Head of caudate nucleus (tissue), 42 donors: ENCODE measurements at places on chromosomes 6 and 20.

DNA sequence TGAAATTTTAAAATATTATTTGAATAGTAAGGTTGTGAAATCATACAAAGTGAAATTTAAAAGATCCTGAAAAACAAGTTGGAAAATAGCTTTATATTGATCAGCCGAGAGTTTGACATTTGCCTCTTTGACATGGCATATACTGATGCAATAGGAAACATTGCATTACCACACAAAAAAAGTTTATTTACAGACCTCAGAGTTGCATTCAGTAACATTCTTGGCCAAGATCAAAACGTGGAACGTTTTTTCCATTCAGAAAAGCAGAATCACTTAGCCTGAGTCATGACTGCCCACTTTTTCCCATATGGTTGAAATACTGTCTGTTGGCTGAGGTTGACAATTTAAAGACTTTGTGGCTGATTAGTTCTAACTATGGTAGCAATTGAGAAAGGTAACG, 55.1 kb upstream of the BACH2 start:
- no peak for DNase-seq

GRCh38 chr6:131136021-131136786, 937 bp downstream of the AKAP7 start:
- DNase-seq = no peak

DNA sequence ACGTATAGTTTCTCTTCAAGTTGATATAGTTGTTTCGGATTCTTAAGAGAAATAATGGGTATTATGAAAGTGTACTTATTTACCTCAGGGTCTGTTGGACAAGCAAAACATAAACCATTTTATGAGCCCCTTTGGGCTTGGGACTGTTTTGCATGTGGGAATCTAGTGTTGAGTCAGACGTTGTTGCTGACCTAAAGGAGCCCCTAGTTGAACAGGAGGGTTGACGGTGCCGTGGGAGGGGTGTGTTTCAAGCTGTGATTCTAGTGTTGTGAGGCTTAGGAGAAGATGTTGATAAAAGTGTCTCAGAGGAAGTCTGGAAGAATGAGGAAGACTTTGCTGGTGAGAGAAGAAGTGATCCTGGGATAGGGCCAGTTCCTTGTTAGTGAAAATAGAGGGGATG, 140.0 kb downstream of the ARID1B start:
- DNase-seq = no peak

DNA sequence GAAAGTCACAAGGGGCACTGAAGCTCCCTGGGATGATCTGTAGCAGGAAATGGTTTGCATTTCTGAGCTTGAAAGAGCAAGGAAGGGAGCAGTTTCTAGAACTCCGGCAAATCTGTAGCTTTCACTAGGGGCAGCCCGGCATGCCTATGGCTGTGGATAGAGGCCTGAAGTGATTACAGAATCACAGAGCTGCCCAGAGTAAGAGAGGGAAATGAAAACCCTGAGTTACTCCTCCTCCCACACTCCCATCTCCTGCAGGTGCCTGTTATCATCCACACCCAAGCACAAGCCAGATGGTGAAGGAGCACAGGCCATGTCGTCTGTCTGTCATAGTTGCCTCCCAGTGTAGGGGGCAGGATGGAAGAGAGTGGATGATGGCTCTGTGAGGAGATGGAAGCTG, 37.1 kb downstream of the HLA-F start:
- no peak for DNase-seq

DNA sequence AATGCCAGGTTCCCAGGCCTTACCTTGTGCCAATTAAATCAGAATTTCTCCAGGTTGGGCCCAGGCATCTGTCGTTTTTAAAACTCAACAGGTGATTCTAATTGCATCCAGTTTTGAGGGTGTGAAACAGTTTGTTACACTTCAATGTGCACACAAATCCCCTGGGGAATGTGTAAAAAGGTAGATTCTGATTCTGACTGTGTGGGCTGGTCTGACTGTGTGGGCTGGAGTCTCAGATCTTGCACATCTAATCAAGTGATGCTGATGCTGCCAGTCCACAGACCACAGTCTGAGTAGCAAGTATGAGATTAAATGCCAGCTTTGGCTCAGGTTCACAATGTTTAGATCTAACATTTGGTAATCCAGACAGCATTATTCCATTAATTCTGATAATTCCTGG, 12.5 kb upstream of the ETV7 start:
- DNase-seq = no peak

- no peak for DNase-seq
Observed at GRCh38 chr6:157514659-157515496, 133.9 kb downstream of the ZDHHC14 start.

- peak; percentile 57 for DNase-seq
Observed at GRCh38 chr20:46057856-46058598, 29.0 kb downstream of the SLC12A5 start.

- peak; percentile 64 for DNase-seq
Observed at GRCh38 chr20:3749689-3750531, 17.4 kb downstream of the HSPA12B start.

GRCh38 chr6:90643381-90643780, 56.5 kb upstream of the MAP3K7 start:
- DNase-seq = no peak

GRCh38 chr20:38286586-38287531, 17.1 kb upstream of the BPI start:
- DNase-seq = peak; percentile 83

GRCh38 chr6:43709654-43710303, 22.2 kb upstream of the MRPS18A start:
- no peak for DNase-seq

DNA sequence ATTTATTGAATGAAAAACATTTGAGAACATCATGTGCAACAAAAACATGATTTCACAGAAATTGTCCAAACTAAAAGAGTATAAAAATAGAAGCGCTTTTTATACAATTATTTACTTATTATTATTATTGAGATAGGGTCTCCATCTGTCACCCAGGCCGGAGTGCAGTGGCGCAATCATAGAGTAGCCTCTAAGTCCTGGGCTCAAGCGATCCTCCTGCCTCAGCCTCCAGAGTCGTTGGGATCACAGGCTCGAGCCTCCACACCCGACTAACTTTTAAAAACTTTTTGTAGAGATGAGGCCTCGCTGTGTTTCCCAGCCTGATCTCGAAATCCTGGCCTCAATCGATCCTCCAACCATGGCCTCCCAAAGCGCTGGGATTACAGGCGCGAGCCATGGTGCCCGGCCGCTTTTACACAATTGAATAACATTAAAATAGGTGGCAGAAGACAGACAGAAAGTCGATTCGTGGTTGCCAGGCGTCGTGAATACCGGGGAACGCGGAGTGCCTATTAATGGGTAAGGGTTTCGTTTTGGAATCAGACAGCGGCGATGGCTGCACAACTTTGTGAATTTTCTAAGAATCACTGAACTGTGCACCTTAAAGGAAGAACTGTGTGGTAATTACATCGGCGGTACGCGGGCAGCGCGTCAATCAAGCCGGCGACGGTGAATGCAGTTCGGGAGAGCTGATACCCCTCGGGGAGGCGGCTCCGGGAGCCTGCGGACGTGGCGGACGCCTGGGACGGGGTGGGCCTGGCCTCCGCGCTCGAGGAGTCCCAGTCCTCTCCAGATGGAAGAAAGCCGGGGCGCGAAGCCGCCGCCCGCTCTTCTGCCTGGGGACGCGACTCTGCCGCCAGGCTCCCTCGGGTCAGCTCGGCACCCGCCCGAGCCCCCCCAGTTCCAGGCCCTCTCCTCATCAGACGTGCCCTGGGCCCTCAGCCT, 807 bp downstream of the TBC1D20 start:
- DNase-seq = peak; percentile 43

DNA sequence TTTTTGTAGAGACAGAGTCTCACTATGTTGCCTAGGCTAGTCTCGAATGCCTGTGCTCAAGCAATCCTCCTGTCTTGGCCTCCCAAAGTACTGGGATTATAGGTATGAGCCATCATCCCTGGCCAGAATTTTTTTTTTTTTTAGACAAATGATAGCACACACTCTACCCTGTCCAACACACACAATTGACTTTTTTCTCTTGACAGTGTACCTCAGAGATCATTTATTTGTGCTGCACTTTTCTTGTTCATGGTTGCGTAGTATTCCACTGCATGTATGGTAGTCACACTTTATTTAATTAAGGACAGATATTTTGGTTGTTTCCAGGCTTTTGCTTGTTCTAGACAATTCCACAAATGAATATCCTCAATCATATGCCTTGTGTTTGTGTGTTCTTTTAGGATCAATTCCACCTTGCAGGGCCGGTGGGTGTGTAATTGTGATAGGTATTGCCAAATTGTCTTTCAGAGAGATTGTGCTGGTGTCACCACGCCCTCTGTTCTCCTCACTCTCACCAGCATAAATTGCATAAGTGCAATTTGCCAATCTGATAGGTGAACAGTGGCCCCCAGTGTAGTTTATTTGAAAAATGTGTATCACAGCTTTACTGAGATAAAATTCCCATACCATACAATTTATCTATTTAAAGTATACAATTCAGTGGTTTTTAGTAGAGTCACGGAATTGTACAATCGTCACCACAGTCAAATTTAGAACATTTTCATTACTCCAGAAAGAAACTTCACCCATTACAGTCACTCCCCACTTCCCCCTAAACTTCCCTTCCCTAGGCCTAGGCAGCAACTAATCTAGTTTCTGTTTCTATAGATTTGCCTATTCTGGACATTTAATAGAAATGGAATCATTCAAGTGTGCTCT, 20.1 kb downstream of the SRC start:
- no peak for DNase-seq

DNA sequence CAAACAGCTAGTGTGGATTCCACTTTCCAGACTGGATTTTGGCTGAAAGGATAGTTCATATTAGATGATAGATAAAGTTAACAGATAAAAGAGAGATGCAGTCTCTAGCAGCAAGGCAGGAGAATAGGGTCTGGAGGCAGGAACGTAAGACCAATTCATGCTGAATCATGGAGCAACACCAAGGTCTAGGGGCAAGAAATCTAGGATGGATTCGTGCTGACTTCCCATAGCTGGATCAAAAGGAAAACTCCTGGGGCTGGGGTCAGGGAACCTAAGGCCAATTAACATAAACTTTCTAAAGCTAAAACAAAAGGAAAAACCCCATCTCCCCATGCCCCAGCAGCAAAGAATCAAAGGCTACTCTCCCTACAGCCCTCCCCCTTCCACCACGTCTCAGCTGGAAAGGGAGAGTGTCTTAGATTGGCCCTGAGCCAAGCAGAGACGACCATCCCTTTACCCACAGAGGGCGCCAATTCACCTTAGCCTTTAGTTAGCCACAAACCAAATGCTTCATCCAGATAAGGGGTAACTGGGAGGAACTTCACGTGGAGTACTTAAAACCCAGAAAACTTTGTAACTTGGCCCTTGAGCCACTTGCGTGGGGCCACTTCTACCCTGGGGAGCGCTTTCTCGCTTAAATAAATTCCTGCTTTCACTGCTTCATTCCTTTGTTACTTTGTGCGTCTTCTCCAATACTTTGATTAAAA, 7.6 kb downstream of the TREM1 start:
- DNase-seq = peak; percentile 31

DNA sequence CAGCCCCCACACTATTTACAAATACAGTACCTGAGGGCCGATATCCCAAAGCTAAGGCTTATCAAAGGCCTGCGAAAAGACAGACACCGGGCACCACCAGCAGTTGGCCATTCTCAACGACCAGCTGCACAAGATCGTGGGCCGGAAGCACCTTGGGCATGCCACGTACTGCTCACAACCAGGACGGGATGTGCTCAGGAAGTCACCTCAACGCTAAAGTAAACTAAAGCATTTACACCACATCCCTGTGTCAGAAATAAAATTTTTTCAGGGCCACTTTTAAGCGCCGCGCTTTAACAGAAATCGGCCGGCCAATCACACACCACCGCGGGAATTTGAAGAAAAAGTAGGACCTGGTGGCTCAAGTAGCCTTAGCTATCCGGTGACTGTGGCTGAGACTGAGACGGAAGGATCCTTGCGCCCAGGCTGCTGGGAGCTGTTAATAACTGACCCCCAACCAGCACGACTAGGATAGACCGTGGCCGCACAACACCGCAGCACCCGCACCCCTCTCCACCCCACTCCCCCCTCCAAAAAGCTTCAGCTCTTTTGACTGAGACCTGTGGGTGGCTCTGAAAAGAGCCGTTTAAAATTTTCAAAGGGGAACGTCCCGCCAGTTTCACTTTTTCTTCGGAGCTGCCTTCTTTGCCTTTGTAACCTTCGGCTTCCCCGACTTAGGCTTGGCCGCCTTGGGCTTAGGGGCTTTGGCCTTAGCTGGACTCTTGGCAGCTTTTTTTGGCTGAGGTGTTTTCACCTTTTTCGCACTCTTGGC, 131.2 kb upstream of the BTN3A2 start:
- DNase-seq = no peak

DNA sequence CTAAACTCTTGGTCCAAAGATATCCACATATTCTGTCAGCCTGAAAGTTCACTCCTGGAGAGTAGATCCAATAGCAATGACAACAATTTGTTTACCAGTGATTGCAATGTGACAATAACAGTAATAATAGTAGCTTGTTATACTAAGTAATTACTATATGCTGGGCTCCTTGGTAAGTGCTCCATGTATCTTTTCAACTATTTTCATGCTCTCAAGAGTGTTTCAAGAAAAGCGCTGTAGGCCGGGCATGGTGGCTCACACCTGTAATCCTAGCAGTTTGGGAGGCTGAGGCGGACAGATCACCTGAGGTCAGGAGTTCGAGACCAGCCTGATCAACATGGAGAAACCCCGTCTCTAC, 15.4 kb downstream of the BCL2L1 start:
- no peak for DNase-seq

DNA sequence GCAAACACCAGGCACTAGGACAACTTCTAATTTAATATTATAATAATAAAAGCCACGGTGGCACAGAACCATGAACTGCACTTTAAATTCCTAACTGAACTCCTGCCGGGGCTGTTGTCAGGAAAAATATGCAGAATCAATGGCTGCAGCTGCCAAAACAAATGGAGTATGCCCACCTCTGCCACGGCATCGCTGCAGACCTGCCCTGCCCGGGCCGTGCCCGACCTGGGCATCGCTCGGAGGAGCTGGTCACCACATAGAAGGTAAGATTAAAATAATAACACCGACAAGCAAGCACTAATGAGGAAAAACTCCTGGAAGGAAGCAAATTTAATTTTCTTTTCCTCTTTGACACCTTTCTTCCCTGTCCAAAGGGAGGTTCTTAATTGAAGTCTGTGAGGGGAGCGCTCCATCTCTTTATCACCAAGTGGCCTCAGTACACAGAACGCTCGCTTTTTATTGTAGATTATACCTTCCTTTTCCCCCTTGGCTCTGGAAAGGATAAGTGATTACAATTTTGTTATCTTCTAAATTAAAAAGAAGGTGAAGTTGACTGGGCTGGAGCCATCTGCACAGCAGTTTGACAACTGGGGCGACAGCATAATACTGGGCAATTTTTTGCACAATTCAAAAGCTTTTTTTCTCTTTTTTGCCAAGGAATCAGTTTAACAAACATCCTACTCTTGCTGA, 351.3 kb downstream of the ZFAND3 start:
- DNase-seq = no peak

DNA sequence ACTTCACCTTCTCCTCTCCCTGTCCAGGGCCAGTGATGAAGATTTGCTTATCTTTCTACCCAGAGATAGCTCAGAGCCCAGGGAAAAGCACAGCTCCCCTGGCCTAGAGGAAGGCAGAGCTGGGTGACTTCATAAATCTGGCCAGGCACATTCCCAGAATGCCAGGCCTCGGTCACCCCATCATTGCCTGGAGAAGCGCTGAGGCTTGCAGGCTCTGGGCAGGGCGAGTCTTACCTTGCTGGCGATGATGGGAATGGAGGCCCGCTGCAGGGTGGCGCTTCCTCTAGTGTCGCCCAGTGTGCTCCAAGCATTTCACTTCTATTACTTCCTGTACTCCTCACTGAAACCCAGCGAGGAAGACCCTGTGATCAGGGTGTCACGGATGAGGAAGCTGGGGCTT, 60.1 kb downstream of the DAAM2 start:
- DNase-seq = no peak

- DNase-seq = no peak
Observed at GRCh38 chr6:118895261-118895560, 1.3 kb downstream of the ASF1A start.
